ENCODE measurements at places on chromosomes 16 and 17. TPM values are rescaled to one million over a fixed set of nuclear protein-coding genes. Genes with fewer than 3 reads are reported as not detected.

Gene UNC45B
- total RNA-seq, result not detected

Gene CD300A
- not detected for total RNA-seq

Gene HBA1
- not detected for total RNA-seq

Gene ACSM2A
- total RNA-seq, result not detected

Gene SLC16A6
- total RNA-seq, result 1.00 TPM

Gene AGRP
- not detected for total RNA-seq

Gene HEXIM2
- 10.7 TPM for total RNA-seq

Gene GRAPL
- total RNA-seq, result not detected

Data from smooth muscle cell of bladder (primary cell).